ENCODE measurements at places on chromosomes 4 and X.
A peak's percentile ranks its signal among the peaks of the same experiment; 100 is the strongest.

- DNase-seq, result no peak
Observed at GRCh38 chrX:76109654-76110053, 63.2 kb upstream of the PBDC1 start.

DNA sequence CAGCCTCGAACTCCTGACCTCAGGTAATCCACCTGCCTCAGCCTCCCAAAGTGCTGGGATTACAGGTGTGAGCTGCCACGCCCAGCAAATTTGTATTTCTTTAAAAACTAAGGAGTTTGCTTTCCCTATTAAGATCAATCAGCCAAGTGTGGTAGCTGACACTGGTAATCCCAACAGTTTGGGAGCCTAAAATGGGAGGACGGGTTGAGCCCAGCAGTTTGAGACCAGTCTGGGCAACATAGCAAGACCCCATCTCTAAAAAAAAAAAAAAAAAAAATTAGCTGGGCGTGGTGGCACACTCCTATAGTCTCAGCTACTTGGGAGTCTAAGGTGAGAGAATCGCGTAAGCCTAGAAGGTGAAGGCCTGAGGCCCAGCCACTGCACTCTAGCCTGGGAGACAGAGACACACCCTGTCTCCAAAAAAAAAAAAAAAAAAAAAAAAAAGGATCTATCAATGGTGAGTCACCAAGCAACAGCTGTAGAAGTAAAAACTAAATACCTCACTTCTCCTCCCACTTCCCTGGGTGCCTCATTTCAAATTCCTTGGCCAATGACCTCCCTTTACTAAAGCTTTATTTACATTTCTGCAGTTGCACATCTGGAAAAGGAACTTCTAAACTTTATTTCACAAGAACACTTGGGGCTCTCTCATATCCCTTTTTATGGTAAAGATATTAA is 54.5 kb downstream of the LDB2 start:
- peak; percentile 81 for DNase-seq

GRCh38 chr4:26298198-26298947 is 22.4 kb upstream of the RBPJ start:
- DNase-seq, result peak; percentile 46

DNA sequence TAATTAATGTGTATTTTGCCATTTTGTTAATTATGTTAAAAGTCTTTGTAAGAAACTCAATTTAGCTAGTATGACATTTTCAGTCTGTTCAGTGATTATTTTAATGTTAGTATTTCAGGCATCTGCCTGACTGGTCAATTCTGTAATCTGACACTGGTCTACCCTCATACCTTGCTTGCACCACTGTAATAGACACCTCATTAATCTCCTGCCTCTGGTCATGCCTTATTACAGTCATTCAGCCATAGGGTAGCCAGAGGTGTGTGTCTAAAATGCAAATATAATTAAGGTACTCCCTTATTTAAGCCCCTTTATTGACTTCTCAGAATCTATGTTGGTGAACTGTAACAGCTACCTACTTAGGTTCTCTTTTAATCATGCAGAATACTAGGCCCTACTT is 861.1 kb upstream of the IGFBP7 start:
- DNase-seq, result no peak

GRCh38 chr4:157121401-157121800 is 45.5 kb downstream of the GLRB start:
- peak; percentile 29 for DNase-seq

GRCh38 chr4:7709431-7709830 is 230.2 kb downstream of the AFAP1 start:
- no peak for DNase-seq

DNA sequence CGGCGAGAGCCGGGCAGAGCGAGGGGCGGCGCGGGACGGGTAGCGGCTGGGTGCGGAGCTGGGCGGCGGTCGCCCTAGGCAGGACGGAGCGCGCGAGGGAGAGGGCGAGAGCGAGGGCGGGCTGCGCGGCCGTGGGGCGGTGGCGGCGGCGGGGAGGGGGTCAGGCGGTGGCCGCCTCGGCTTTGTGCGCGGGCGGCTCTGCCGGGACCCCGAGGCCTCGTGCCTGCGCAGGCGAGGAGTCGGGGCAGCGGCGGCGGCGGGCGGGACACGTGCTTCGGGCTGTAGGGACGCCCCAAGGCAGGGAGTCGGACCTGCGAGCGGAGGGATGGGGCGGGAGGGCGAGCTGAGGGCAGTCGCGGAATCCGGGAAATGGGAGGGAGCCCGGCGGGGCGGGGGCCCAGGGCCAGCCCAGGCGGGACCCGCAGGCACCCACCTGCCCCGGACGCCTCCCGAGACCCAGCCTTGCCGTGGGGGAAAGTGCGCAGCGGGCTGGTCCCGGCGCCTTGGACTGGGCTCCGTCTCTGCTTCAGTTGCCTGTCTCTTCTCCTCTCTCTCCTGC is 465 bp downstream of the BMPR1B start:
- no peak for DNase-seq

DNA sequence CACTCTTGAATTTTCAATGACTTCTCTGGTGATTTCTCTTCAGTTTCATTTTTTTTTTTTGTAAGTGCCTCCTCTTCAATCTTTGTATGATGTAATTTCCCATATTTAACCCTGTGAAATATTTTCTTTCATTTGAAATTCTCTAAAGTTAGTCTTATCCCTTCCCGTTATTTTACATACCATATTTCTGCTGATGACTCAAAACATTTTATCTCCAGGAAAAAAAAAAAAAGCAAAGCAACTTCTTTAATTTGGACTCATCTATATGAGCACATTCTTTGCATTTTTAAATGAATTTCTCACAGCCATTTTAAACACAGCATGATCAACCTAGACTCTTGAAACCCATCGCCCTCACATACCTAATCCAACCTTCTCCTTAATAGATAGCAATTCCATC is 1831.4 kb downstream of the ARAP2 start:
- no peak for DNase-seq

DNA sequence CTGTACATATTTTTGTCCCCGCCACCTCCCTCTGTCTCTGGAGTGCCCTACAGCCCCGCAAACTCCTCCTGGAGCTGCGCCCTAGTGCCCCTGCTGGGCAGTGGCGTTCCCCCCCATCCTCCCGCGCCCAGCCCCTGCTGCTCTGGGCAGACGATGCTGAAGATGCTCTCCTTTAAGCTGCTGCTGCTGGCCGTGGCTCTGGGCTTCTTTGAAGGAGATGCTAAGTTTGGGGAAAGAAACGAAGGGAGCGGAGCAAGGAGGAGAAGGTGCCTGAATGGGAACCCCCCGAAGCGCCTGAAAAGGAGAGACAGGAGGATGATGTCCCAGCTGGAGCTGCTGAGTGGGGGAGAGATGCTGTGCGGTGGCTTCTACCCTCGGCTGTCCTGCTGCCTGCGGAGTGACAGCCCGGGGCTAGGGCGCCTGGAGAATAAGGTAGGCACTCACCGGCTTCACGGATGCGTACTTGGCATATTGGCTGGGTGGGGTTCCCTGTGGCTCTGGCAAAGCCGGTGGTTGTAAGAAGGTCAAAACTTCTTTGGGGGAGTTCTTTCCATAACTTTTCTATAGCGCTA is 653 bp downstream of the HHIP start:
- DNase-seq, result no peak

GRCh38 chr4:184102488-184102887 is 115.2 kb downstream of the ENPP6 start:
- DNase-seq, result no peak

DNA sequence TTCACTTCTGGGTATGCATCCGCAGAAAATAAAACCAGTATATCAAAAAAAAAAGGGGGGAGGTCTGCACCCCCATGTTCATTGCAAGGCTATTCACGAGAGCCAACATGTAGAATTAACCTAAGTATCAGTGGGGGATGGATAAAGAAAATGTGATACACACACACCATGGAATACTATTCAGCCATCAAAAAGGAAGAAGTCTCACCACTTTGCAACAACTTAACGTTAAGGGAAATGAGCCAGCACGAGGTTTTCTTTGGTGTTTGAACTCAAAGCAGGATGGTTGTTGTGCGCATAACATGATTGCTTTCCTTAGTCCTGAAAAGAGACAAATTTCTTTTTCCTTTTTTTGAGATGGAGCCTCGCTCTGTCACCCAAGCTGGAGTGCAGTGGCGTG is 222.7 kb downstream of the SHOX start:
- no peak for DNase-seq

DNA sequence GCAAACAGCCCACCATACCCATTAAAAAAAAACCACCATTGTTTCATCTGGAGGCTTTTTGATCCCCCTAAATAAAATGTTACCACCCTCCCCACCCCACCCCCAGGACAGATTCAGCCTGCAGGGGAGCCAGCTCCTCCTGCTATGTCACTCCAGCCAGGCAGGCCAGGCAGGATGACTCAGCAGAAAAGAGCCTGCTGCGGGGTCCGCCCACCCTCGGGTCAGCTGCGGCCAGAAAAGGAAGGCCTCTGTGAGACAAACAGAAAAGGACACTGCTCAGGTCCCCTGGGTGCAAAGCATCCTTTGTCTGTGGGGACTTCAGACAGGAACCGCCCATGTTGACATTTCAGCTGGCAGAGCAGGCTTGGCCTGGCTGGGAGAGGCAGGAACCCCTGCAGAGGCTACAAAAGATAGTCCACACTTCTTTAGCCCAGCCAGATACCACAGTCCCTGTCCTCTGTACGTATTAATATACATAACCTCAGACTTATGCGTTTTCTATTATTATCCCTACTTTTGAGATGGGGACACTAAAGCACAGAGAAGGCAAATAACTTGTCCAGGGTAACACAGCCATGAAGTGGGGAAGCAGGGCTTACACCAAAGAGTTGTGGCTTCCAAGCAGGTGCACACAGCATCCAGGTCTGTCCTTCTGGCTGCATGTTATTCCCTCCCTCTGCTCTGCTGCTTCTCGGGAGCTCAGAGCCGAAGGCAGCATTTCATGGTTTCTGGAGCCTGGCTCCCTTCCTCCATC is 147.7 kb downstream of the CPEB2 start:
- DNase-seq, result peak; percentile 54

DNA sequence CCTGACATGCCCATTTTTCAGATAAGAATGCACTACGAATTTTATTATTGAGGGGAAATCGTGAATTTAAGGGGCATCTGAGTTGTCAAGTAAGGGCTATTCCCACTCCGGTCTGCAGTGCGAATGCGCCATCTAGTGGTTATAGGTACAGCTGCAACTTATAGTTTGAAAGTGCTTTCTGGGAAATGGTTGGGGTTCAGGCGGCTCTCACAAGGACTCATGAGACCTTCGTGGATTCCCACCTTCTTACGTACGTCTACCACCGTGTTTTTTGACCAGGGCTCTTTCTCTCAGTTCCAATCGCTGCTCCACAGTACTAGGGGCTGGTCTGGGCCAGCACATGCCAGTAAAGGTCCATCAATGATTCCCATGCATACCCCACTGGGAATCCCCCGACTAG is 12.3 kb downstream of the MSL3 start:
- DNase-seq, result no peak

DNA sequence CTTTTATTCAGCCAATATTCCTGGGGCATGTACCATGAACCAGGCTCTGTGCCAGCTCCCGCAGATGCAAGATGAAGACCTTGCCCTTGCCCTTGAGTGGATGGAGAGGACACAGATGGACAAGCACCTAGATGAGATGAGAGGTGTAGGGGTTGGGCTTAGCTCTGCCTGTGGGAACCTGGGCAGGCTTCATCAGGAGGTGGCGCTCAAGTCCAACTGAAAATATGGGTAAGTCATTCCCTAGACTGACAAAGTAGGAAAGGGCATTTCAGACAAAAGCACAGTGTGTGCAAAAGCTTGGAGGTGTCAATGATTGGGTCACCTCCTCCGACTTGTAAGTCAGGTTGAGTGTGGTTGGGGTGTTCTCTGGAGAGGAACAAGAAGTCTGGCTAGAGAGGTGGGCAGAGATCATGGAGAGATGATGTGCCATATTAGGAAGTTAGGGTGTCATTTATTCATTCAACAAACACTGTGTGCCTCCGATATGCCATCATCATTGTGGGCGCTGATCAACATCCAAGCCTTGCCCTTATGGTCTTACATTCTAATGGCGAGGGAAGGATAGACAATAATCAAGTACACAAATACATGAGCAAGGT is 64.6 kb downstream of the ANAPC4 start:
- DNase-seq, result no peak

- no peak for DNase-seq
Observed at GRCh38 chr4:54231768-54232688, 2.9 kb downstream of the PDGFRA start.

GRCh38 chrX:119669424-119670037 is 23.4 kb downstream of the SEPTIN6 start:
- no peak for DNase-seq

DNA sequence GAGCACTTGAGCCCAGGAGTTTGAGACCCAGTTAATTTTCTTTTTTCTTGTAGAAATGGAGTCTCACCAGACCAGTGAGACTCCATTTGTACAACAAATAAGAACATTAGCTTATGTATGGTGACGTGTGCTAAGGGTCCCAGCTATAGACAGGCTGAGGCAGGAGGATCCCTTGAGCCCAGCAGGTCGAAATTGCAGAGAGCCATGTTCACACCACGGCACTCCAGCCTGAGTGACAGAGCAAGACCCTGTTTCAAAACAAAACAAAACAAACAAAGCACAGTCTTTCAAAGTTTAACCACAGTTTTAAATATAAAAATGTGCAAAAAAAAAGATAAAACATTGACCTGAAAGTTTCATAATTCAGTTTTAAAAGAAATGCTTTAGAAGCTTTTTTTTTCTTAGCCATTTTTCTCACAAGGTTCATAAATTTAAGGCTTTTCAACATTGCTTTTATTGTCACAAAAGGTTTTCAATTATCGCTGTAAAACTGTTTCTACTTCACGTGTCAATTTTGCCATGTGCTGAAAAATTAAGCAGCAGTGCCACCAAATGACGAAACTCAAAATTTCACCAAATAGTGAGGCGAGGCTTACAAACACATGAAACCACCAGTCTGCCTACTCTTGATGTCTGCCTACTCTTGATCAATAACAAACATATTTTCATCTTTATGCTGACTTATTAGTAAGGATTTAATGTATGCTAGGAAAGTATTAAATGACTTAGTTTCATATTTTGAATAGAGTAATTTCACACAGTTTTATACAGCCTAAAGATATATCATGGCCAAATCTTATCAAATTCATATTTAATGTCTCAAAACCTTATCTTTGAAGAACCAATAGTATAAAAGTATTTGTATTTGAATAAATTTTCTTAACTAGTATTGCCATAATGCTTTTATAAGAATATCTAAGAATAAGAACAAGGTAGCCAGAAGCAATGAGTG is 126.3 kb downstream of the NEK1 start:
- no peak for DNase-seq

GRCh38 chrX:72536542-72536941 is 36.1 kb downstream of the HDAC8 start:
- DNase-seq, result no peak
